Left hindlimb (tissue), 1 donor: ENCODE measurements at places on chromosomes 5 and 9.

DNA sequence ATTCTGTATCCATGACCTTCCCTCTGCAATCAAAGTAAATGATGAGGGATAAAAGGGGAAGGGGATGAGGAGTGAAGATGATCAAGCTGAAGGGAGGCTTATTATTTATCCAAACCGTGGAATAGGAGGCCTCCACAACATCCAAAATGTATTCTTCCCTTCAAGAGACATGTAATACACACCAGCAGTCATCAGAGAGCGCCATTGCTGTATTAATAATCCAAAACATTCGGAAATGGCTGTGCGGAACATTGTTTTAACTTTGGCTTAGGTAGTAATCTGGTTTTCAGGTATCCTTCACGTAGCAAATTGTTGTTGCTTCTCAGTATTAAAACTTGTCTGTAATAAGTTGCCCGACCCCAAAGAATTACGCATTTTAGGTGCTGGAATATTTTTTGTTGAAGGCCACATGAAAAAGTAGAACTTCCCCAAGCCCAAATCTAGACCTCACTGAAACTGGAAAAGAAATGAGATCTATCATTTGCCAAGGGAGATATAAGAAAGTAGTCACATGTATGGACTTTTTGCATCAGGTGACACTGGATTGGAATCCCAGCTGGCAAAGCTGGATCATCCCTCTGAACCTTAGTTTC lies 2.6 kb upstream of the BOD1 start:
- DNase-seq, result no peak

GRCh38 chr5:43639566-43639965 lies 36.6 kb downstream of the NNT start:
- no peak for DNase-seq

- no peak for DNase-seq
These were observed 994.8 kb upstream of the WWC1 start for GRCh38 chr5:167296661-167297060.

- DNase-seq, result no peak
These were observed 748.7 kb downstream of the TLE4 start for GRCh38 chr9:80320480-80320879.

GRCh38 chr9:76701441-76702039 lies 62.7 kb upstream of the PCA3 start:
- DNase-seq, result peak; percentile 58

- no peak for DNase-seq
These were observed 21.3 kb upstream of the SLC31A2 start for GRCh38 chr9:113129466-113129865.

DNA sequence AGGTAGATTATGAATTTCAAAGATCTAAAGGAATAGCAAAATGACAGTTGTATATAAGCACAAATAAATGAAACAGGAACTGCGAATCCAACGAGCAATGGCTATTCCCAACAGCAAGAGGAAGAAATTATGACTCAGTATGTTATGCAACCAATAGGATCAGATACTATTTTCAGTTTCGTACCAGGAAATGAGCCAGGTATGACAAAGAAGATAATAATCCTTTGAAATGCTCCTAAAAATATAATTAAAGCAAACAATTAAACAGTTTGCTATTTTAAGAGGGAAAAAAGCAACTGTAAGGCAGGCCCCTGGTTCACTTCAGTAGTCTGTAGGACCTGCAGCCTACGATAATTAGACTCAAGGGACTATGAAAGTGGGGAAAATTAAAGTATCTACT lies 58.9 kb downstream of the AUH start:
- no peak for DNase-seq

DNA sequence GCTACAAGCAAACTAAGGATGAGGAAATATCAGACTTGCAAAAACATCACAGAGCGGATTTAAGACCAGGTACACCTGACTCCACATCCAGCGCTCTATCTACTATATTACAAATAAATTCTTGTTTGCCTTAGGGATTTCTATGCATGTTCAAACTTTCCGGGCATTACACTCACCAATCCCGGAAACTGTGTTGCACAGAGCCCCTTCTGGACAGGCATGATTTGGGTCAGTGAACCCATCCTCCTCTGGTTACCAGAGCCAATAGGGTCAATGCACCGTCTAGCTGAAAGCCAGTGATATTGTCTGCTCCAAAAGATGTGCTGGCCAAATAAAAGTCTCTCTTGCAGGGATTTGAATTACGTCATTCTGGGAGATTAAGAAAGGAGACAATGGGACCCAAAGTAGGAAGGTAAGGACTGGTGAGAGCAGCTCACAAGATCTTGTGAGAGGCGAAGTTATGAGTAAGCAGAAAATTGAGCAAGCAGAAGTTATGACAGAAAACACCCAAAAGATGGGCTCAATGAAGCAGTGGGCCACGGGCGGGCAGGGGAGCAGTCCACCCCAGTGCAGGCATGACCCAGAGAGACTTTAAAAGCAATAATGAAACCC lies 155.8 kb upstream of the RAI14 start:
- no peak for DNase-seq

DNA sequence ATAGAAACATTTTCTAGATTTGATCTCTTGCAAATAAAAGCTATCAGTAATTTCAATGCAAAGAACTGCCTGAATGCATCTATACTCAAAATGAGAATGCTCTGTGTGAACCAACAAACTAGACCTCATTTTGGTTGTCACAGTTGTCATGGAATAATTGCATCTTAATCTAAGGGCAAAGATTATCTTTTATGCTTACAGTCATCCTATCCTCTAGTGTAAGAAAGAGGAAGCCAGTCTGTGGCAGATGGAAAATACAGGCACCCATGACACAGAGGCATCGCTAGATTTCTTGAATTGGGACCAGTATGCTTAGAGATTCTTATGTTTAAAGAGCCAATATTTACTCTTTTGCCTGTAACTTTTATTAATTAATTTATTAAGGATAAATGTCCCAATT lies 95.0 kb downstream of the MACIR start:
- DNase-seq, result no peak

GRCh38 chr5:122902263-122902662 lies 56.9 kb downstream of the SNX24 start:
- no peak for DNase-seq

DNA sequence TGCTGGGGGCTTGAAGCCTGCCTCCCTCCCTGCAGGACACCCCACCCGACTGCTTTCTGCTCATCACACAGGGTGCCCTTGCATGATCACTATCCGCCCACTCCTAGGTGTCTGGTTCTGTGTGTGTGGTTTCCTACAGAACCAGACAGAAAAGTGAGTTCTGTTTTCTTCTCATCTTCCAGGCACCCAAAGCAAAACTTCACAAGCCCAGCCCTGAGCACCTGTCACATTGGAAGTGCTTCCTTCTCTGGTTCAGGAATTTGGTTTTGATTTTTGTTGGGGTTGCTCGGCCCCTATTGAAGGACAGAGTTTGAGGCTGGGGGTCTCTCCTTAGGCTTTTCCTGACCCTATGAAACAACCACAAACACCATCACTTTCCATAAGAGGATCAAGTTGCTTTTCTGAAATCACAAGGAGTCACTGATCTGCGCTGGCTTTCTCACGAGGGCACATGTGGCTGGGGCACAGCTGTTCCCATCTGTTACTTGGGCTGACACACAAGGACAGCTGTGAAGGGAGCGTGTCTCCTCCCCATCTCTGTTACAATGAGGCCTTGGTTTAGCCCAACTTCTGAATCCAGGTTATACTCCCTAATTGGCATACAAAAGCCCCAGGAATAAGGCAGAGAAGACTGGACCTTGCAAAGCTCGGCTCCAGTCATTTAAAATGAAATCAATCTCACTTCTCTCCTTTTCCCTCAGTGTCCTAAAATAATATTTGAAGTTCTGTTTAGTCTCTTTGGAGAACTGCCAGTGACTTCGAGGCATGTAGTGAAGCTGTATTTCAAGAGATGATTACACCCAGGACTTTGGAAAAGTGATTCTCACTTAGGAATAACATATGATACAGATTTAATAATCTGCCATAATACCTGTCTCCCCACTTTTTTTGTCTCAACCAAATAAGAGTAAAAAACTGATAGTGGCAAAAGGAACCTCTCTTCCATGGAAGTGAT lies 213.1 kb upstream of the GAS1 start:
- peak; percentile 79 for DNase-seq

DNA sequence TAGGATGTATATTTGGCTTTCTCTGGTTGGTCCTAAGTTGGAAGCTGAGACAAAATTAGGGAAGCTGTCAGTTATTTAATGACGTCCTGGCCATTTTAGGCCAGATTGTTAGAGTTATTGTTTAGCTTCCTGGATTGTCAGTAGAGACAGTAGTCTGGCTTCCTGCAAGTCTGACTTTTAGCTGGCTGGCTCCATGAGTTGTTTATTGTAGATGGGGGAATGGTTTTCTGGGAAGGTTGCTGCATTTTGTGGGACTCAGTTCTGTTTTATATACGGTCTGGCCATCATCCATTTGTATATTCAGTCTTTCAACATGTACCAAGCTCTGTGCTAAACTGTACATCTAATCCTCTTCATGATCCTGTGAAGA lies 68.3 kb downstream of the SGCD start:
- DNase-seq, result peak; percentile 59

DNA sequence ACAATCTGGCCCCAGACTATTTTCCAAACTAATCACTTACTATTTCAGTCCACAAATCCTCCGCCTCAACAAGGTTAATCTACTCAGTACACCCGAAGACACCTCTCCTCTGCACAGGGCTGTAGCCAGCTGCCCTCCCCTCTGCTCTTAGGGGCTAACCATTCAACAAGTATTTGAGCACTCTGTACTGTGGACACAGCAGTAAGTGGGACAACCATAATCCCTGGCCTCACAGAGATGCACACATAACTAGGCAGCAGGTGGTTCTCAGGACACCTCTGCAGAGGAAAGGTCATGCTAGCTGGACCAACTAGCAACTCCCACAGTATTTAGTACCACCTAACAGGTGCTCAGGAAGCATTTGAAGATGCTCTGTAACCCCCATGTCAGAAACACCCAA lies 5.5 kb downstream of the CAMSAP1 start:
- DNase-seq, result no peak

DNA sequence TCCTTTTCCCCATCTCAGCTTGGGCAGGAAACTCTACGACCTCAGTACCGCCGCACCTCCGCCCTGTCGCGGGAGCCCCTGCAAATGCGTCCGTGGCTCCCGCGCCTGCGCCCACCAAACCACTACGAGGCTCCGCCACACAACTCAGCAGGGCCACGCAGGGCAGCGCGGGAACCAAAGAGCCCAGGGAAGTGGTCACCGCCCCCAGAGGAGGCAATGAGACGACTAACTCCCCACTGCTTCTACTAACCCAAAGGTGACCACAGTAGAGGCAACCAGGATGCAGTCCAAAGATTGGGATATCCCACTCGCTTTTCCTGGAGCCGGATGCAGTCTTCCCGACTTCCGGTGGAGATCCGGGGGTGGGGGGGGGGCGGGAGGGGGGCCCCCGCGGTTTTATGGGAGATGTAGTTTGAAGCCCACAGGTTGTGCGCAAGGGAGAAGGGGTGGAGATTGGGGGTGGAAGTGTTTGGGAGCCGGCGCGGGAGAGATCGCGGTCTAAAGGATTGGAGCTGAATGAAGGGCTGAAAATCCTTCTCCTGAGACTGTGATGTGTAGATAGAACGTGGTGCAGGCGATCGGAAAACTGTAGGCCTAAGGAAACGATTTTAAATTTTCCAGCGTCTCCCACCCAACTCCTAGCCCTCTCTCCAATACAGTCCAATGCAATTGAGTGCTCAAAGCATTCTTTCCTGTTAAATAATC lies at the start of gene NUDT12:
Gene NUDT12, minus strand, starts transcription at position 337 of the 705 bp plus-strand sequence. CDS start 2,541 bp downstream, outside the sequence.
- peak; percentile 95 for DNase-seq

DNA sequence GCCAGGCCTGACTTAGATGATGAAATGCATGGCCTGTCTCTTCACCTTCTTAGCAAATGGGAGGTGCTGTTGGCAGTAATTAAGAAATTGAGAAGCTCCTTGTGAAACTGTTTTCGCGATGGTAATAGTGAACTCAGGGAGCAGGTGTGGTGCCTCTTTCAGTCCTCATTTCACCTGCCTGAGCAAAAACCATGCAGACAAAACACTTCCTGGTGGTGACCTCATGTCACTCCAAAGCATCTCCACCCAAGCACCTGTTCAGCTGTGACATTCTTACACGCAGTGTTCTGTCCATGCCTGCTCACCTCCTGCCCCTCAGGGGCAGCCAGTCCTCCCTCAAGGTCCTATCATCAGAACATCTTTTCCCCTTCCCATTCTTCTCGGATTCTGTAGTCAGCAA lies 146.5 kb downstream of the CD180 start:
- no peak for DNase-seq

DNA sequence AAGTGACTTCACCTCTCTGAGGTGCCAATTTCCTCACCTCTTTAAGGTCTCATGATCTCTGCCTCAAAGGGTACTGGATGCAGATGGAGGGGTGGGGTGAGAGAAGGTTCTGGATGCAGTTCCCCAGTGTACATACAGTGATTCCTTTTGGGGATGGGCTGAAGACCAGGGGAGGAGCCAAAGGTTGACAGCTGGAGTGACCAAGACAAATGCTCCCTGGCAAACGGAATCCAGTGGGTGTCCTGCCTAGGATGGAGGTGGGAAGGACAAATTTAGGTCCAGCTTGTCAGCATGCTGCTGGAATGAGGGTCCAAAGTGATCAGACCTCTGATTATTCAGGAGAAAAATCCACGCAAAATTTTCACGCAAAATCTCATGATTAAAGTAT lies 7.3 kb upstream of the LMX1B start:
- no peak for DNase-seq

DNA sequence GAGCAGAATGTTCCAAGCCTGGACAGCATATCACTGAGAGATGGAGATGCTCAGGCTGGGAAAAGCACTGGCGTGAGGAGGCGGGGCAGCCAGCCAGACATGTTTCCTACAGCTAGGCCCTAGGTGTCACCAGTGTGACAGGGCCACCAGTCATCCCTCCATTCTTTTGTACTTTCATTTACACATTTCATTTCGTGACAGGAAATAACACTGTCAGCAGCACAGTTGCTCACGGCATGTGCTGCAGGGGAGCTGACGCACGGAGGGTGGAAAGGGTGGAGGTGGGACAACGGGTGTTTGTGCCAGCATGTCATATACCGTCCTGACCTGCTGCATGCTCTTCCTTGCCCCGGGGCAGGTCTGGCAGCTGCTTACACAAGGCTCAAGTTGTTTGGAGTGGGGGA lies 14.8 kb upstream of the CEMIP2 start:
- no peak for DNase-seq

- no peak for DNase-seq
These were observed 81.8 kb downstream of the RFX3 start for GRCh38 chr9:3444016-3444415.

DNA sequence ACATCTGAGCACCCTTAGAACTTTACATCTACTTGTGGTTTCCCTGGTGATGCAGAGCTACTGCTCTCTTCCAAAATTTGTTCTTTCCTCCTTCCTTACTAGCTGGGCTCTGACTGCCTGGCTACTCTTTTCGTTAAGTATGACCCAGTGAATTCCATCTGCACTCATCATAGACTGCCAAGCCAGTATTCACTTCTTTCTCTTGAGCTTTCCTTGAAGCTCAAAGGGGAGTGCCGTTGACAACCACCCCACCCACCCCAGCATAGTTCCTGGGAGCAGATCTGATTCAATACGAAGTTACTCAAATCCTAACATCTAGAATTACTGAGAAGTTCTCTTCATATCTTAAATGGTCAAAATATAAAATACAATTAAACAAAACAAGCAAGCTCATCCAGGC lies 190.5 kb downstream of the ADAMTS12 start:
- DNase-seq, result no peak

GRCh38 chr5:122173474-122174415 lies 44.4 kb downstream of the ZNF474 start:
- DNase-seq, result peak; percentile 36

- no peak for DNase-seq
These were observed 137.8 kb downstream of the CEMIP2 start for GRCh38 chr9:71630377-71630995.
